D721Med (cell line): ENCODE measurements at places on chromosomes 12 and 14.

- no peak for DNase-seq
Measured at GRCh38 chr12:46470036-46470627, 97.6 kb upstream of the SLC38A2 start.

GRCh38 chr12:128365651-128366231, 98.8 kb downstream of the TMEM132C start:
- DNase-seq, result no peak

DNA sequence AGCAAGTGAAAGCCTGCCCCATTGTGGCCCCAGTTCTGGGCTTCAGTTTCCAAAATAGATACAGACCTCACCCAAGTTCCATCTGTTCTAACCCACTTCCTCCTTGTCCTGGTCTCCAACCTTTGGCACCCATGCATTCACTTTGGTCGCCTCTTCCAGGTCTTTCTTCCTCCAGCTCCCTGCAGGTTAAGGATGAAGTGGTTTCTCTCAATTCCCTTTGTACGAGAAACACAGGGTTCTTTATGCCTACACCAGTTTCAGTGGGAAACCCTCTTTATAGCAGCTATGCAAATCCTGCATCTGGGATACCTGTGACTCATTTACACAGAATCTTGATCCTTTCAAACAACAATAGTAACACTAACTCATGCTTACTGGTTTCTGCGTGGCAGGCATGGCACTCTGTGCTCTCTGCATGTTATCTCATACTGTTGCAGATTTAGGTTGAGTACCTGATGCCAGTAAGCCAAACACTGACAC, 110.6 kb upstream of the AMIGO2 start:
- no peak for DNase-seq

DNA sequence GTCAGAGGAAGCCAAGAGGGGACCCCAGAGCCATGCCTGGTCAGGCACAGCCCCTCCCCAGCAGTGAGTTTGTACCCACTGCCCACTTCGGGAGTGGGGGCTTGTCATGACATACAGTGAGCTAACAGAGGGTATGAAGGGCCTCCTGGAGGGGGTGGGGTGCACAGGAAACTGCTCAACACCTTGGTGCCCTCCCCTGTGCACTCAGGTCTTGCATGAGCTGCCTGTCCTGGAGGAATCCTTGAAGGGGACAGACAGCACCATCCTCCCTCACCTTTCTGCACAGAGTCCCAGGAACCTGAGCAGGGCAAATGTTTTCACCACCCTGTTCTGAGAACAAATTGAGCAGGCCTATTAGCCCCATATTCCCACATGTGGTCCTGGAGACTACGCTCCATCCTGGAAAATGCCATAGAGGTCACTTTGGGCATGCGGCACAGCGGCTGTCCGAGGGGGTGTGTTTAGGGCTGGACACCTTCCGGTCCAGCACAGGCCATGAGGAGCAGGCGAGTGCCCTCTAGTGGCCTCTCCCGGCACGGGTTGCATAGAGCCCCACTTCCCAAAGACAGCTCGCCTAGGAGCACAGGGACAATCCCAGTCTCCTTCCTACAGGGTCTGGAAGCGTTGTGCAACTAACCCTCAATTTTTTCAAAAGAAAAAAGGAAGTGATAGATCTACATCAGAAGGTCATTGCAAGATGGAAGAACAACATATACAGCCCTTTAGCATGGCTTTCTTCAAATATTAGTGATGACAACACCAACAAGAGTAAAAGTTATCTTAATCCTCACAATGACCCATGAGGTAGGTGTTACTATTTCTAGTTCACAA, 31.9 kb upstream of the ZFP36L1 start:
- DNase-seq, result no peak

- no peak for DNase-seq
Measured at GRCh38 chr12:11652351-11653040, 3.0 kb downstream of the ETV6 start.

DNA sequence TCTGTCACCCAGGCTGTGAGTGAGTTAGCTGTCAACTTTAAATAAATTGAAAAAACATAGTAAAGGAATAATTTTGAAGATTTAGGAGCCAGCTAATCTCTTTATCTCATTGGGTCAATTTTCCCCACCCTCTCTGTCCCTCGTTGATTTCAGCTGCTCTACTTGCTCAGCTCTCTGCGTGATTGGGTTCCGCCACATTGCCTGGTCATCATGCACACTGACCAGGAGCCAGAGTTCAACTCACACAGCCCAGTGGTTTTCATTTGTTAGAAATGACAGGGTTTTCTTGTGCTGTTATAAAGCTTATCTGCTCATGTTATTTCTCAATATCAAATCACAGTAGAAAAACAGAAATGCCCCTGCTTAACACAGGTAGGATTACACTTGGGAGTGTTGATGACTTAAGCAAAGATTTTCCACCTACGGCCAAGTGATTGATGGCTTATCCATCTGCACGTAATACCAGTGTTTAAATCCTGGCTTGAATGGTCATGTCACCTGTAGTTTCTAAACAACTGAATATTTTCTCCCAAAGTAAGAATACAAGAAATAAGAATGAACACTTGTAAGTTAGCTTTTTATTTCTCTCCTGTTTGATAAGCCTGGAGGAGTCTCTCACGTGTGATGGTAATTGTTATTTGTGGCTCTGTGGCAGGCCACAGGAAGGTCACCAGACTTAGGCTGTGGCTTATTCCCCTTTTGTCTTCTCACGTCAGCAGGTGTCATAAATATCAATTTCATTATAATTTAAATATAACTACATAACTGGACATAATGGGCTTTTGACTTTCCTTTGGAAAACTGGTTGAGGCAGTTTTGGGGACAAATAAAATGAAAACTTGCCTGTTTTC, 367.2 kb upstream of the DDHD1 start:
- no peak for DNase-seq

GRCh38 chr12:113764661-113765060, 201.5 kb downstream of the RBM19 start:
- no peak for DNase-seq

DNA sequence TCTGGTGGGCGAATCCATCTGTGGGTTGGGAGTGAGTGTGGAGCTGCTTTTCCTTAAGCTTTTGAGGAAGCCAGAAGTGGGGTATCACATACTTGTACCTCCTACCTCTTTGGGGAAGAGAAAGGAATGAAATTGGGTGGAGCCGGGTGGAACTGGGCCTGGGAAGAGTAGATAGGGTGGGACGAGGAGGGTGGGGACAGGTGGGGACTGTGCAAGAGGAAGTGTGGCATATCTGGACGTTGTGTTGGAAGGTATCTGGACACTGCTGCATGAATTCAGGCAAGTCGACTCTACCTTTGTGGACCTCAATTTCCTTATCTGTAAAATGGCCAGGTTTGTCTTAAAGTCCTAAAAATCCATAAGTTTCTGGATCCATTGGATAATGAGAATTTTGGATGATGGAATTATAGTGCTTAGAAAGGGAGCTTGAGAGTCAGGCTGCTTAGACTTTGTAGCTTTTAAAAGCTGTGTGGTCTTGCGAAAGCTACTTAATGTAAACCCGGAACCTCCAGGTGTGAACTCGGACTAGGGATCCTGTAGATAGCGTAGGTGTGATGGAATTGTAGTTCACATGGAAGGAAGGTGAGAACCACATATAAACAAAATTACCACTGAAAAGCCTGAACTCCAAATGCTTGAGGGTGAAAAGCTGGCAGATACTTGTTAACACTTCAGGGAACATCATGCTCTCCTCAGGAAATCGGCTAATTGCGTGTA, 2.1 kb downstream of the VRTN start:
- no peak for DNase-seq

DNA sequence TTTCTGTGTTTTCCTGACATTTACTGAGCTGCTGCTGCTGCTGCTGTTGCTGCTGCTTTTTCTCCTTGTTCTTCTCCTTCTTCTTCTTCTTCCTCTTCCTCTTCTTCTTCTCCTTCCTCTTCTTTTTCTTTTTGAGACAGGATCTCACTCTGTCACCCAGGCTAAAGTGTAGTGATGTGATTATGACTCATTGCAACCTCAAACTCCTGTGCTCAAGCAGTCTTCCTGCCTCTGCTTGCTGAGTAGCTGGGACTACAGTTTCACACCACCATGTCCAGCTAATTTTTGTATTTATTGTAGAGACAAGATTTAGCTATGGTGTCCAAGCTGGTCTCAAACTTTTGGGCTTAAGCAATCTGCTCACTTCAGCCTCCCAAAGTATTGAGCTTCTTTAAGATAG, 95.8 kb downstream of the TMTC3 start:
- no peak for DNase-seq

DNA sequence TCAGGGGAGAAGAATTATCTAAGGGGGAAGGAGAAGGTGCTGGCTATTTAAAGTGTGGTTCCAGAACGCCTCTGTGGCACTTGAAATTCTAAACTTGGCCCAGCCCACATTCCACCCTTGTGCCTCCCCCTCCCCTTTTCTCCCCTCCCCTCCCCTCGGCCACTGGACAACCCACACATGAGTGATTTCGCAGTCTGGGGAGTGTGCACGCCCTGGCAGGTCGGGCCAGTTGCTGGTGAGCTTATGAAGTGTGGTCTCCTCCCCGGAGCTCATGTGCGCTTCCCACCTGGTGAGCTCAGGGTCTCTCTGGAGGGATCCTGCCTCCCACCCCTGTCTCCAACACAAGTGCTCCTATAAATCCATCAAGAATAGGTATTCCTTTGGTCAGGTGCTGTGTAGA, at the start of gene SLC6A13:
Gene SLC6A13, minus strand, starts transcription at position 20 of the 400 bp plus-strand sequence. CDS start 2,784 bp downstream, outside the sequence.
- DNase-seq, result no peak

DNA sequence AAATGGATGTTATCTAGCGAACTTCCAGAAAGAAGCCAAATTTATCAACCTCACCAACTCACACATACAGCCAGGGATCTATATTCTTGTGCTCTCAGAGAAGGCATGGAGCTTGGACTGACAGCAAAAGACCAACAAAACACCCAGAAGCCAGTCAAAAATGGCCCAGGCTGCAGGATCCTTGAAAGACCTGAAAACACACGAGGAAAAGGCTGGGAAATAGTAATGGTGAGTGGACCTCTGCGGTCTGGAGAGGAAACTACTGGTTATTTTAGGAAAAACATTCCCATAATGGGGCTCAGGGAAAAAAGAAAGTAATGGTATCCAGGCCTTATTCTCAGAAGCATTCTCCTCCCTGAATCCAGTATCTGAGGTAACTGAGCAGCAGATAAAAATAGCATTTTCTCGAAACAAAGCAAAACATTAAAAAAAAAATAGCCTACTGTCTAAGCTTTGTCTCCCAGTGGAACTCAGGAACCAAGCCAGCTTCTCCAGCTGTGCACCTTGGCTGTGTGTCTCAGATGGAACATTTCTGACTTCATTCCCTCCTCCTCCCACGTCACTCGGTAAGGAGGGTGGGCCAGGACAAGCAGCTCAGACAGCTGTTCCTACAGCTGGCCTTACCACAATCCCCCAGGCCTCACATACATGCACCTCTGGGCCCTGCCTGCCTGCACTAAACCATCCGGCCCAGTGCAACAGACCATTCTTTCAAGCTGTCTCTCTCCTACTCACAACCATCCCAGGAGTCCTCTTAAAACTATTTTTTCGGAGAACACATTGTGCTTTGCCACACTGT, 249.9 kb downstream of the DAD1 start:
- no peak for DNase-seq

- DNase-seq, result no peak
Measured at GRCh38 chr12:95231190-95231589, 13.6 kb downstream of the VEZT start.

DNA sequence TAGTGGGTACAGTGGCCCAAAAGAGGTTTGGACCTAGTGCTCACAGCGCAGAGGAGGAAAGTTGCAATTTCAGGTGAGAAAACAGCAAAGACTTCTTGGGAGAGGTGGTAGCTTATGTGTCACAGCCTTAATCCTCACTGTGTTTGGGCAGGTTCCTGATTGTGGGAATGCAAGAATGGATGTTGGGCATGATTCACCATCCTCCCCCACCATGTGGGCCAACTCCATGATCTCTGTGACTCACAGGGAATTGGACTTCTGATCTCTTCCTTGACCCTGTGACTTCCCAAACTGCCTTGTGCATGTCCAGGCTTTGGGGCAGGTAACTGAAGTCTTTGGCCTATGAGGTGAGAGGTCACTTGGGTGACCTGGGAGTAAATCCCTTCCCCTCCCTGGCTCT, 1.8 kb upstream of the CHST11 start:
- no peak for DNase-seq

GRCh38 chr14:53090853-53091252, 62.3 kb downstream of the DDHD1 start:
- no peak for DNase-seq
